ENCODE measurements at places on chromosomes 12 and 14.

DNA sequence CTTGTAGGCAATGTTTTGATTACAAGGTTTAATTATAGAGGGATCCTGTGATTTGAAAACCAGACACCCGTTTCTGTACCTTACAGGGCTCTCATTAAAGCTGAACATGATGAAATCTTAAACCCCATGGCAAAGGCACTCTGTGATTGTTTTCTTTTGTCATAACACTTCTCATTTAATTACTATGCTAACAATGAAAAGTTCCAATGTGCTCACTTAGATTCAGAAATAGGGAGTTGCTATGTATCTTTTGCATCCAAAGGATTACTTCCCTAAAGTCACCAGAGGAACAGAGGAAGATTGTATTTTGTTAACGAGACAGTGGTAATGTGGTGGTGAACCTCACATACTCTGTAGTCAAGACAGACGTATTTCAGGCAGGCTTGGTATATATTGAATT is 81.5 kb upstream of the MYF6 start:
- DNase-seq, result no peak

GRCh38 chr14:70073924-70074566 is 114.7 kb downstream of the SLC8A3 start:
- DNase-seq, result peak; percentile 49

DNA sequence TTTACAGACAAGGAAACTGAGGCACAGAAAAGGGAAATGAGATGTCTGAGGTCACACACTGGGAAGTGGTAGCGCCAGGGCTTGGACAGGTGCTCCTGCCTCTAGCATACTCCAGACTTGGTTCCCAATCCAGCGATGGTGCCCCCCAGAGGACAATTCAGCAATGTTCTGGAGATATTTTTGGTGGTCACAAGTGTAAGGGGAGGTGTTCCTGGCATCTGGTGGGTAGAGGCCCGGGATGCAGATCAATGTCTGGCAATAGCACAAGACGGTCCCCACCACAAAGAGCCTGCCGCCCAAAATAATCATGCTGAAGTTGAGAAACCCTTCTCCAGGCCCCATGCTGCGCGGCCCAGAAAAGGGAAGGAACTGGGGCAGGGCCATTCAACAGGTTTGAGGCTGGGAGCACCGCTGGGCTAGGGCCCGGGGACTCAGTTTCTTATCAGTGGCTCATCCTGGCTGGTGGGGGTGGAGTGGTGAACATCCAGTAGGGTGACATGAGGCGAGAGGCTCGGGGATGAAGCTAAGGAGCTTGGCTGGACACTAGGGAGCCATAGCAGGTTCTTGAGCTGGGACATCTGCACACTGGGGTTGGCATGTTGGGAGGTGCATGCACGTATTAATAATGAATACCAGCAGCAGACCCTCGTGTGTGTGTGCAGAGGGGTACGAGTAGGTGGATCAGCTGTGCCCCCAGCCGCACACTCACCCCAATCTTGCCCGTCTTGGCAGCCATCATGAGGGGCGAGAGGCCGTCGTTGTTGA is 35.1 kb downstream of the TRPV4 start:
- peak; percentile 40 for DNase-seq

- no peak for DNase-seq
Observed at GRCh38 chr14:105765893-105766614, 239.7 kb downstream of the TMEM121 start.

GRCh38 chr14:45185100-45185814 is 49.5 kb downstream of the FANCM start:
- DNase-seq, result no peak

DNA sequence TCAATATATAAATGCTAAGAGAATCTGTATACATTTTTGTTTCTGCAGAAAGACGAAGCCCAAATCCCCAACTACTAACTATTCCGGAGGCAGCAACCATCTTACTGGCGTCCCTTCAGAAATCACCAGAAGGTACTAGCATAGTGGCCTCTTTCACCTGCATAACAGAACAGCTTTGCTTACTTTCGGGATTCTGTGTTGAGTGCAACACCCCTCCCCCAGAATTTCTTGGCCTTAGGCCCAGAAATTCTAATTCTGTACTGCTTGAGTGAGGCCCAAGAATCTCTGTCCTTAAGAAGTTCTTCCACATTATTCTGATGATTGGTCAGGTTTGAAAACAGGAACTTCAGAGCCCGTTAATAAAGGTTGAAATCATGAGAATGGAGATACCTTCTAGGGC is 2.9 kb downstream of the SPX start:
- no peak for DNase-seq

- no peak for DNase-seq
Observed at GRCh38 chr12:67925077-67925476, 64.2 kb upstream of the IFNG-AS1 start.

- no peak for DNase-seq
Observed at GRCh38 chr12:6697584-6698351, 2.8 kb downstream of the PIANP start.

GRCh38 chr12:109932878-109933503 is 32.9 kb downstream of the TCHP start:
- no peak for DNase-seq

GRCh38 chr12:80186727-80187217 is 87.4 kb downstream of the OTOGL start:
- DNase-seq, result no peak

- DNase-seq, result no peak
Observed at GRCh38 chr12:84596266-84596665, 316.3 kb downstream of the SLC6A15 start.

- DNase-seq, result no peak
Observed at GRCh38 chr14:21070610-21071224, 613 bp downstream of the ARHGEF40 start.

DNA sequence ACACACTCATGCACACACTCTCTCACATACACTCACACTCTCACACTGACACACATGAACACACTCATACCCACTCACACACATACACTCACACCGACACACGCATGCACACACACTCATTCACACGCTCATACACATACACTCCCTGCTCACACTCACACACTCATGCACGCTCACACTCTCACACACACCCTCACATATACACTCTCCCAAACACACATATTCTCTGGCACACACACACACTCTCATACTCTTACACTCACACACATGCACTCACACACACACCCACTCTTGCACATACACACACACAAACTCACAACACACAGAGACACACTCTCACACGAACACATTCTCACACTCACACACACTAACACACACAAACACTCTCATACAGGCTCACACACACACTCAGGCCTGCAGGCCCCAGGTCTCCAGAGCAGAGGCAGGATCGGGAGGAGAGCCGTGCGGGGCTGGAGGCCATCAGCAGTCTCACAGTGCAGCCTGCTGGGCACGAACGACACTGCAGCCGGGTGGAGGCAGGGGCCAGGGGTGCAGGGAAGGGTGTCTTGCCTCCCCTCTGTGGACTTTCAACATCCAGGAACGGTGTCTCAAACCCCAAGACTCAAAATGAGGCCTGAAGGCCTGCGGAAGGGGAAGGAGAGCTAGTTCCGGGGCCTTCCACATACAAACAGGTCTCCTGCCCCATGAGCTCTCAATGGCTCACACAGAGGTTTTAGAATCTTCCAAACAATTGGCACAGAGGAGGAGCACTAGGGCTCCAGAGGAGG is 148.7 kb downstream of the ANO2 start:
- peak; percentile 11 for DNase-seq

DNA sequence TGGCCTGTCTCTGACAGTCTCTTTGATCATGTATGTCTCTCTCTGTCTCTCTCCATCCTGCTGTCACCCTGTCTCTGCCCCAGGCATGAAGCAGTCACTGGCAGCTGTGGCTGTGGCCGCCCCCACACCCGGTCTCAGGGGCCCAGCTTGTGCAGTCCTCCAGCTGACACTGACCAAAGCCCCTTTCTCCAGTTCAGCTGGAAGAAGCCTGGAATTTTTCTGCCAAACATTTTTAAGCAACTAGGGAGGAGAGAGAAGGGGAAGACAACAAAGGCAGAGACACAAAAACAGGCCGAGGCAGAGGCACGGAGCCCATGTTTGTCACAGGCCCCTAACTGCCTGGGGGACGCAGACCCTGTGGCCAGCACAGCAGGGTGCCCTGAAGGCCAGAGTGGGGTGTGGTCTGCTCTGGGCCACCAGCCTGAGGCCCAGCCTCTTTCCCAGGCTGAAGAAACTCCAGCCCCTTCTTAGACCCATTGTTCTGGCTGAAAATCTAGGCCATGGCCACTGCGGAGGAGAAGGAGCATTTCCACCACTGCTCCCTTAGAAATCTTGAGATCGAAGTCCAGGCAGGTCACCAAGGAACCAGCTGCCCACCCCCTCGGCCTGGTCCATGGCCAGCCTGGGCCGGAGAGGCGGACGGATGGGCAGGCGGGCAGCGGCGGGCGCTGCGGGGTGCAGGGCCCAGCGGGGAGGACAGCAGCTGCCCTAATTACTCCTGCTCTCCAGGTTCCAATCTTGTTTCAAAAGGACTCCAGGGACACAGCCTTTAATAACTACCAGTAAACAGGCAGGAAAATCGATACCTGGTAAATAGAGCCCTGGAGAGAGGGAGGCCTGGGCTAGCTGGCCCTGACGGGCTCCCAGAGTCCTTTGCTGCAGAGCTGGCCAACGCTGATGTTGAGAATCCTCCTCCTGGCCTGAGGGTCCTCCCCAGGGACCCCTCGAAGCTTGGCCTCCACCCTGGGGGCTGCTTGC is 14.9 kb downstream of the DTX1 start:
- no peak for DNase-seq

GRCh38 chr14:37571391-37571790 is 23.7 kb downstream of the FOXA1 start:
- no peak for DNase-seq

DNA sequence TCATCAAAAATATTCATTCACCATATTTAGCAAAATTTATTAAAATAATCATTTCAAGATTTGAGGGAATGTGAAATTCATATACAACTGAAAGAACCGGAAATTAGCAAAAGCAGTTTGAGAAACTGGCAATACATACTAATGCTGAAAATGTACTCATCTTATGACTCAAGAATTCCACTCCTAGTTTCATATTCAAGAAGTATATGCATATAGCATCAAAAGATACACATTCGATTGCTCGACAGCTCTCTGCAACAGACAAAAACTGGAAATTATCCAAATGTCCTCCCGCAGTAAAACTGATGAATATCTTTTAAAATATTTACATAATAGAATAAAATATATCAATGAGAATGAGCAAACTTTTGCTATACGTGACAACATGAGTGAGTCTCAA is 189.2 kb upstream of the MGAT4C start:
- no peak for DNase-seq

- DNase-seq, result no peak
Observed at GRCh38 chr12:52581481-52581880, 7.8 kb upstream of the KRT74 start.

GRCh38 chr12:123608182-123608581 is 6.3 kb downstream of the DDX55 start:
- no peak for DNase-seq

- no peak for DNase-seq
Observed at GRCh38 chr12:131044136-131044535, 90.4 kb downstream of the ADGRD1 start.

- no peak for DNase-seq
Observed at GRCh38 chr14:64800000-64800399, 79.7 kb downstream of the SPTB start.

- DNase-seq, result no peak
Observed at GRCh38 chr12:120943482-120943881, 34.9 kb upstream of the HNF1A start.

GRCh38 chr14:77375973-77376770 is 722 bp downstream of the TMED8 start:
- no peak for DNase-seq

- DNase-seq, result no peak
Observed at GRCh38 chr12:14981049-14981448, 8.2 kb downstream of the PDE6H start.

DNA sequence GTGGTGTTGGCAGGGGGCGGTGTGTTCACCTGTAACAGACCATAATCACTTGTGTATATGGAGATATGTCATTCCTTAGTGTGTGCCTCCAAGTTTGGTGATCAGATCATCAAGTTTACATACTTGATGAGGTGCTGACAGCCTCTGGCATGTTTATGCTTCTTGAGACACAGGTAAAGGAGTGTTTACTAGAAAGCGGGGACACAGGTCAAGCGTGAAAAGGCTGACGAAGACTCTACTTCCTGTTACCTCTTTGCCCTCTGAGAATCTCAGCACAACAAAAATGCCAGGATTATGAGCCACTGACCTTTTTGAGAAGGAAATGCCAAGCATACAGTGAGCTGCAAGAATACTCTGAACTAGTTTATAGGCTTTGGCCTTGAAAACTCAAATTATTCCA is 29.6 kb downstream of the PRDM4 start:
- DNase-seq, result no peak

GRCh38 chr12:124481772-124482566 is 85.4 kb downstream of the NCOR2 start:
- DNase-seq, result no peak

DNA sequence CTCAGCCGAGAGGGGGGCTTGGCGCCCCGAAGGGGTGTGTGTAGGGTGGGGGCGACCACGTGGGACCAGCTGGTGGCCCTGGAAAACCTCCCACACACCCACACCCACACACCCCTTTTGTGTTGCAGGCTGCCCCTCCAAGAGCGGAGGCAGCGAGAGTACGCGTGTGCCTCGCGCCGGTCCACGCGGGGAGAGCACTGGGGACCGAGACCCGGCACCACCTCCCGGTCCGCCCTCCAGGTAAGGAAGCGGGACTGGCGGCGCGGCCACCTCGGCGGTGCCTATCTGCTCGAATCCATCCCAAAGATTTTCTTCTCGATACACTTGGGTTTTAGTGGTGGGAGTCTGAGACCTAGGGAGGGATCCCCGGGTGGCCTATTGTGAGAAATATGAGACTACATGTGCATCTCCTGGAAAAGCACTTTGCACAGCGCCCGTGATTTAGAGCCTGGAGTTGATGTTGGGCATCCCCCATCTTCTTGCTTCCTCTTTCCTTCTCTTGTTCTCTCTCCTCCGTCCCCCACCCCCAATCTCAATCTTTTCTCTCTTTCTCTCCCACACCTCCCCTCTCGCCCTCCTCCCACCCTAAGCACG is 393 bp downstream of the SYT1 start:
- DNase-seq, result no peak

- no peak for DNase-seq
Observed at GRCh38 chr12:90969346-90969745, 14.4 kb upstream of the CCER1 start.

DNA sequence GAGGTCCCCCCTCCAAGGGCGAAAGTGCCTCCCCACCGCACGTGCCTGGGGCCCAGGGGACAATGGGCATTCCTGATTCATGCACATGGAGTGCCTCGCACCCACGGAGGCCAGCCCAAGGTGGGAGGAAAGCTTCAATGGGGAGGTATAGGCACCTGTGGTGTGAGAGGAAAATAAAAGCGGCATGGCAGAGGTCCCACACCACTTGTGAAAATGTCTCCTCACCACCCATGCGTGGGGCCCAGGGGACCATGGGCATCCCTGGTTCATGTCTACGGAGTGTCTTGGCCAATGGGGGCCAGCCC is 384.7 kb downstream of the ALG10 start:
- DNase-seq, result no peak

GRCh38 chr14:64298773-64299172 is 4.6 kb upstream of the ESR2 start:
- DNase-seq, result no peak

DNA sequence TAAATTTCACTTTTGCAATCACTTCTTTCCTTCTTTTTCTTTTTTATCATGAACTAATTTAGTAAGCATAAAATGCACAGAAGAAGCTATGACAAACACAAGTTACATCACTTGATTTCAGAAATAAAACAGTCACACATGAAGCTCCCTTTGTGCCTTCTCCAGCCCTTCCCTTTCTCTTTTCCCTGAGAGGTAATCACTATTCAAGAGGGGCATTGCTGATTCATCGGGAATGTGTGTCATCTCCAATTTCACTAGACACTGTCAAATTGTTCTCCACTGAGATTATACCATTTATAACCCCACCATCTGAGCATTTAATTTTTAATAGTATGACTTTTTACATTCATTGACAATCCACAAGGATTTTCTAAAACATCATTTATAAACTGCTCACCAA is 91.6 kb upstream of the PTPRQ start:
- DNase-seq, result no peak

All from CMK (cell line).